Mesothelial cell of epicardium (in vitro differentiated cells): ENCODE measurements at places on chromosomes 7 and 10.

DNA sequence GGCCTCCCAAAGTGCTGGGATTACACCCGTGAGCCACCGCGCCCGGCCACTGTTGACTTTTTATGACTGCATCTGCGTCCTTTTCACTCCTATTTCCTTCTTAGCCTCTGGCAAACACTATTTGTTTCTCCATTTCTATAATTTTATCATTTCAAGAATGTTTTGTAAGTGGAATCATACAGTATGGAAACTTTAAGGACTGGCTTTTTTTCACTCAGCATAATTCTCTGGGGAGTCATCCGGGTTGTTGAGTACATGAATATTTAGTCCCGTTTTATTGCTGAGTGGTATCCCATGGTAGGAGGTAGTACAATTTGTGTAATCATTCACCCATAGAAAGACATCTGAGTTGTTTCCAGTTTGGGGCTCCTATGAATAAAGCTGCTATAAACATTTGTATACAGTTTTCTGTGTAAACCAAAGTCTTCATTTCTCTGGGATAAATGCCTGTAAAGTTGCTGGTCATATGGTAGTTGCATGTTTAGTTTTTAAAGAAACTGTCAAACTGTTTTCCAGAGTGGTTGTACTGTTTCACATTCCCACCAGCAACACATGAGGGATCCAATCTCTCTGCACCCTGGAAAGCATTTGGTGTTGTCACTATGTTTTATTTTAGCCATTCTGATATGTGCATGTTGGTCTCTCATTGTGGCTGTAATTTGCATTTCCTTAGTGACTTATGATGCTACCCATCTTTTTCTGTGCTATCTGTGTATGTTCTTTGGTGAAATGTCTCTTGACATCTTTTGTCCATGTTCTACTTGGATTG is 139.6 kb upstream of the EEPD1 start:
- H3K27me3 ChIP-seq = no peaks in the 10 kb centered on the region
- DNase-seq = no peak
- H3K27ac ChIP-seq = no peak overlapping the region
- H3K4me1 ChIP-seq = peaks cover 16% of the 10 kb centered on the region
- no peaks in the 10 kb centered on the region for H3K36me3 ChIP-seq

DNA sequence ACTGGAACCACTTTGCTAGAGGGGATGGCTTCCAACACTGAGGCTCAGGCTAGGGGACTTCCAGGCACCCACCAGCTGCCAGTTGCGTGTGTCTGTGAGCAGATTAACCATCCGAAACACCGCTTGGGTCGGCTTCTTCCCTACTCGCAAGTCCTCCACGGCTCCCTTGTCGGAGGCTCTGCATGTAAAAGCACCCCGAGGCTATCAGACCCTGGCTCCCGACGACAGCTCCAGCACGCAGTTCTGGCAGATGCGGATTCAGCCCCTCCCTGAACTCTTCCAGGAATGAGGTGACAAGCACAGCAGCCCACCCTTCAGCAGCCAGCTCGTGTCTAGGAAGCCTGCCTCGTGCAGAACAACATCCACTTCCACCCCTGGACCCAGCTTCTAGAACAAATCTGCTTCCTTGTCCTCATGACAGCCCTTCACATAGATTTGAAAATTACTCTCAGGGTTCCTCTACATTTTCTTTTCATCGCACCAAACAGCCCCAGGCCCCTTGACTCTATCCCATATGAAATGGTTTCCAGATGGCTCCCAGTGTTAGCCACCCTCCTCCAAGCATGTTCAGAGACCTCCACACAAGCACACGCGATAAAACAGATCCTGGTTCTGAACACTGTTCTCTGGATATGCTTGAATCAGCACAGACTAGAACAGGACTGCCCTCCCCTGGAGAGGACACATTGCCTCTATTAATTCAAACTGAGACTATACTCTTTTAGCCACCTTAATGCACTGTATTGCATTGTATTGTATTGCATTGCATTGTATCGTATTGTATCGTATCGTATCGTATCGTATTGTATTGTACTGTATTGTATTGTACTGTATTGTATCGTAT is 44.6 kb downstream of the SLIT1 start:
- H3K4me3 ChIP-seq = no peak overlapping the region
- H3K27me3 ChIP-seq = peaks cover 76% of the 10 kb centered on the region
- H3K36me3 ChIP-seq = no peaks in the 10 kb centered on the region
- H3K27ac ChIP-seq = no peak overlapping the region
- peaks cover 16% of the 10 kb centered on the region for H3K4me1 ChIP-seq

DNA sequence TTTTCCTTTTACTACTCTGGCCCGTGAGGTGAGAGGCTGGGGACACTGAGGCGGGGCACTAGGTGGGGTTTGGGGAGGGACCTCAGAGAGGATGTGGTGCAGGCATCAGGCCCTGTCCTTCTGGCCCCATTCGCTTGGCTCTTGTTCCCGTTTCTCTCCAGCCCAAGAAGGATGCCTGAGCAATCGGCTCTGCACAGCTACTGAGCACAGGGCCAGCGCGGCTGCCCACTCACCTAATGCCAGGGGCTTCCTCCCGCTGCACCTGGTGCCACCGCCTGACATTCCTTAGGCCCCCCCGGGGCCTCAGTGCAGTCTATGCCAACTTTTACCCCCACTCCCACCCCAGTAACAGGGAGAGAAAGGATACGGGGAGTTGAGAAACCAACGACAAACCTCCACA is 12.5 kb downstream of the EMX2 start:
- H3K4me3 ChIP-seq = no peak overlapping the region
- H3K27ac ChIP-seq = no peak overlapping the region

DNA sequence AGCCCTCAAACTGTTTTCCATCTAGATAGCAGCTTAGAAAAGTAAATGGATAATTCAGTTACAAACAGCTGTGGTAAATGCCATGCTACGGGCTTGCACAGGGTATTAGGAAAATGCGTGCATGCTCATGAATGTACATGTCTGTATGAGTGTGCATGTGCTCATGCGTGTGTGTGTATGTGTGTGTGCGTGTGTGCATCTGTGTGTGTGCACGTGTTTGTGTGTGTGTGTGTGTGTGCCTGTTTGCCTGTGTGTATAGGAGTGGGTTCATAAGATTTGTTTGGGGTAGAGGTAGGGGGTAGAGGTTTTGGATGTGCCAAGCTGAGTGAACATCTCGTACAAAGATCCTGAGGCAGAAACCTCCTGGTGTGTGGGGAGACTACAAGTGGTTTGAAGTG is 52.9 kb downstream of the AOAH start:
- H3K36me3 ChIP-seq = no peaks in the 10 kb centered on the region
- H3K27me3 ChIP-seq = no peaks in the 10 kb centered on the region
- DNase-seq = no peak
- H3K4me1 ChIP-seq = peaks cover 38% of the 10 kb centered on the region
- H3K4me3 ChIP-seq = no peak overlapping the region

DNA sequence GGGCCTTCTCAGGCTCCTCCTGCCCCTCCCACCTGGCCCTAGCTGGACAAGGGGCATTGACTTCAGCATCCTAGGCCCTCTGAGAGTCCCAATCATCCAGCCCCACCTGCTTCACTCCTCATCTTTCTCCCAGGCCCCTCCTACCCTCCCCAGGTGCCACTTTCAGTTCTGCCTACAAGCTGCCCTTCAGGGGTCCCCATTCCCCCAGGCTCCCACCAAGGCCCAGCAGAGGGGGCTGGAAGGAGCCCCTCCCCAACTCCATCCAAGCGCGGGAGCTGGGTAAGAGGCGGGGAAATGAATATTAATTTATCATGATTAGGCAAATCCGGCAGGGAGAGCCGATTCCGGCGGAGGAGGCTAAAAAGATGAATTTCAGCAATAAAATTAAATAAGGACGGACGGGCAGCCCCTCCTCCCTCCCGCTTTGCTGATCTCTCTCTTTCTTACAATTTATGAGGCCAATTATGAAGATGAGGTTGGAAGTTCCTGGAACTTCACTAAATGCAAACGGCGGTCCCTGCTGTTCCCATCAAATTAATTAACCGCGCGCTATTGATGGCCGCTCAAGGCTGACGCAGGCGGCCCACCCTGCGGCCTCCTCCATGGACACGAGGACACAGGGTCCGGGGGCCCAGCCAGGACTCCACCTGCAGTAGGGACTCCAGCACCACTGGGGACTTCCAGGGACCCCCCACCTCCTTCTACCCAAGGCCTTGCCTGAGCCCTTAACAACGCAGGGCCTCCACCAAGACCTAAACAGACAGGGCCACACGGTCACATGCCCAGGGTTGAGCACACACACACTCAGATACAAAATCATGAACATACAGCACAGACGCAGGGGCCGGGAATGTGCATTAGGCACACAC is 13.9 kb downstream of the POLL start:
- peaks cover 11% of the 10 kb centered on the region for H3K4me1 ChIP-seq
- peaks cover 28% of the 10 kb centered on the region for H3K27me3 ChIP-seq
- H3K4me3 ChIP-seq = no peak overlapping the region

GRCh38 chr10:110267276-110267675 is 37.4 kb downstream of the SMNDC1 start:
- peaks cover 14% of the 10 kb centered on the region for H3K4me1 ChIP-seq
- DNase-seq = no peak
- H3K36me3 ChIP-seq = no peaks in the 10 kb centered on the region
- no peaks in the 10 kb centered on the region for H3K27me3 ChIP-seq
- H3K27ac ChIP-seq = no peak overlapping the region

- no peak overlapping the region for H3K4me3 ChIP-seq
- peaks cover 22% of the 10 kb centered on the region for H3K4me1 ChIP-seq
- H3K27me3 ChIP-seq = peaks cover 26% of the 10 kb centered on the region
- no peak overlapping the region for H3K27ac ChIP-seq
- no peaks in the 10 kb centered on the region for H3K36me3 ChIP-seq
- no peak for DNase-seq
Measured at GRCh38 chr10:8532647-8533046, 478.2 kb downstream of the GATA3 start.
